ENCODE measurements at places on chromosomes 6 and 20.

GRCh38 chr6:127446356-127446755 is 12.8 kb downstream of the KIAA0408 start:
- DNase-seq = no peak

- DNase-seq = no peak
Observed at GRCh38 chr20:58657262-58657661, 6.2 kb downstream of the STX16 start.

- no peak for DNase-seq
Observed at GRCh38 chr6:46653439-46654195, 842 bp downstream of the SLC25A27 start.

DNA sequence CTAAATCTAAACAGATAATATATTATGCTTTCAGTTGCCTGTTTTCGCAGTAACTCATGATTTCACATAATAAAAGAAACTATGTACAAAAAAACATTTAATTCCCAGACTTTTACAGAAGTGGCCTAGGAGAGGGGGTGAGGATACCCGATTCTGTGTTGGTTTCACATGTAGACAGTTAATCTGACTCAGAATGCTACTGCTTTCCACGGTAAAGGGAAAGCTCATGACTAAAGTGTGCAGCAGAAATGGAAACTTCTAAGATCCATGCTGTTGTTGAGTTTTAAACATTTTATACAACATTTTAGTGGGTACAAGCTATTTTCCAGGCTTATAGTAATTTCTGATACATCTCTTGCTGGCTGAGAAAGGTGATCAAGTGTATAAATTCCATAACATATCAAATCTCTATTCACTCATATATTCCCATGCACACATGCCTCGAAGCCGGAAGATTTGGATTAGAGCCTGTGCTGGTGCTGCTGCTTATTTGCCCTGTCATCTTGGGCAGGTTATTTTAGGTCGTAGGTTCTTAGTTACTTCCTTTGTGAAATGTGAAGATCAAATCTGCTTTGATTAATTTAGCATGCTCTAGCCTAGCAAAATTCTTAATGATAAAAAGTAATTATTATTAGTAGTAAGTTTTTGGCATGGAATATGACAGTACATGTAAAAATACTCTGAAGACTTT is 896.7 kb upstream of the MAP3K7 start:
- DNase-seq = no peak

GRCh38 chr20:50251383-50251748 is 60.7 kb downstream of the CEBPB start:
- no peak for DNase-seq

- no peak for DNase-seq
Observed at GRCh38 chr6:81813305-81813704, 60.8 kb upstream of the TENT5A start.
